ENCODE measurements at places on chromosomes 4 and X.

DNA sequence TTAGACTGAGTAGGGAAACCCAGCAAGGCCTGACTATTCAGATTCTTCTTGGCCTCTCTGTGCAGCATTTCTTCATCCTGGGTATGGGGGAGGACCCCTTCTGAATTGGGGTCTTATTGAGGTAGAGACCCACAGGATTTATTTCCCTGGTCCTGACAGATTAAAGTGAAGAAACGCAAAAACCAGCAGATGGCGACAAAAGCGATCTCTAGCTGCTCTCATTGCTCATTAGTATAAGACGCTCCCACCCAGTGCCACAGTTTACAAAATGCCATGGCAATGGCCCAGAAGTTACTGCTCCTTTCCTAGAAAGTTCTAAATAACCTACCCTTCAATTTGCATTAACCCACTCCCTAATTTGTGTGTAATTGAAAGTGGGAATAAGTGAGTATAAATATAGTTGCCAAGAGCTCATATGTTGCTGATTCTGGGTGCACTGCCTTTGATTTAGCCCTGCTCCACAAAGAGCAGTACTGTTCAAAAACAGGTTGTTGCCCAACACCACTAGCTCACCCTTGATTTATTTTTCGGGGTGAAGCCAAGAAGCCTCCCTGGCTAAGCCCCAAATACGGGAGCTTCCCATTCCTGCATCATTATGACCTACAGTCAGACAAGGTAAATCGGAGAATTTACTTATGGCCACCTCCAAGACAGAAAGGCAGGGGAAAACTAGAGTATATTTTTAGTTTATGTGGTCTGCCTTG, 3.7 kb upstream of the BEX4 start:
- peak; percentile 50 for DNase-seq

GRCh38 chr4:100635899-100636298, 118.1 kb upstream of the EMCN start:
- no peak for DNase-seq

- DNase-seq = no peak
These were observed 5.9 kb downstream of the FAM53A start for GRCh38 chr4:1678244-1678643.

GRCh38 chr4:168304744-168305459, 13.7 kb downstream of the DDX60 start:
- DNase-seq = no peak

GRCh38 chr4:167443841-167444240, 209.5 kb upstream of the SPOCK3 start:
- no peak for DNase-seq

GRCh38 chrX:73850124-73851013, 287.4 kb downstream of the CHIC1 start:
- DNase-seq = peak; percentile 9

Measured in BE2C (cell line).